Muscle of leg (tissue), 16 donors: ENCODE measurements at places on chromosomes 1 and 21.
A peak's percentile ranks its signal among the peaks of the same experiment; 100 is the strongest.

GRCh38 chr1:24413350-24414163 is at the start of gene STPG1:
STPG1 (minus strand) TSS chr1:24413782; CDS start chr1:24401388, 12,394 bp downstream.
- peak; percentile 87 for DNase-seq

DNA sequence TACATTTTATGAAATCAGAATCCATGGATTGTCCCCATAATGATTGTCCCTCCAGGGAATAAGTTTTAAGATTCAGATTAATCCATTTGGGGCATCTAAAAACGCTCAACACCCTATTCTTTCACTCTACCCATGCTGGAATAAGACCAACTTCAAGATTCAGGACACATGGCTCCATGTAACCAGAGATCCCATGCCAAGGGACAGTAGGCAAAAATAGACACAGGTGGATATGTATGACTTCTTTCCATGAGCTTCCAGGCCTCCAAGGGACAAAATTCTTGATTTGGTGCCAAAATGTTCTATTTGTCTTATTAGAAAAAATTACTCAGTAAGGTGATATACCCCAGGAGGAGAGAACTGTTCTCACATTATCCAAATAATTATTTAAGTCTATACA is 178.8 kb downstream of the NRIP1 start:
- peak; percentile 56 for DNase-seq

GRCh38 chr1:46699666-46700065 is 19.2 kb downstream of the EFCAB14 start:
- DNase-seq, result no peak

DNA sequence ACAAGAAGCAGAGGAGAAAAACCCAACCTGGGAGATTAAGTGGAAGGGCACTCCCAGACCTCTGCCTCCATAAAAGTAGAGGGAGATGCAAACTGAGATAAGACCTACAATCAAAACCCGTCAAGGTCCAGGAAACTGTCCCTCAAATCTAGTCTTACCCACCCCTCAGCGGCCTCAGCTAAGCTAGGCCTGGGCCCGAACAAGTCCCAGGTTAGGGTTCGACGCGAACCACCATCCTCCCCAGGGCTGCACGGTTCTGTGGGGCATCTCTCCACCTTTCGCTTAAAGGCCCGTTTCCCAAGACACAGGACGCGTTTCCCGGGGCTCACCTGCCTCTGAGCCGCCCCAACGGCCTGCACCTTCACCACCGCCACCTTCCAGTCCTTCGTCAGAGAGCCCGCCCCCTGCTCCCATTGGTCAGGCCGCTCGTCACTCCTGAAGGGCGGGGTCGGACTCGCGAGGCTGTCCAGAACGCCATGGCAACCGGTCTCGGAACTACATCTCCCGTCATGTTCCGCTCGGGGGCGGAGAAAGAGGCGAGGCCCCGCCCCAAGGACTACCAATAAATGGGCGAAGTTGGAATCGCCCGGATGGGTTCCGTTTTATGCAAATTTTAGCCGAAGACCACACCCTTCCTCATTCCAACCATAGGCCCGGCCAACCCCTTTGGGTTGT is at the start of gene CRYZL1:
TSS of gene CRYZL1 (minus strand) at position 390 of the 675 bp plus-strand sequence. CDS start 10,190 bp downstream, outside the sequence.
- peak; percentile 100 for DNase-seq

GRCh38 chr1:235858766-235859165 is 7.9 kb downstream of the LYST start:
- no peak for DNase-seq

DNA sequence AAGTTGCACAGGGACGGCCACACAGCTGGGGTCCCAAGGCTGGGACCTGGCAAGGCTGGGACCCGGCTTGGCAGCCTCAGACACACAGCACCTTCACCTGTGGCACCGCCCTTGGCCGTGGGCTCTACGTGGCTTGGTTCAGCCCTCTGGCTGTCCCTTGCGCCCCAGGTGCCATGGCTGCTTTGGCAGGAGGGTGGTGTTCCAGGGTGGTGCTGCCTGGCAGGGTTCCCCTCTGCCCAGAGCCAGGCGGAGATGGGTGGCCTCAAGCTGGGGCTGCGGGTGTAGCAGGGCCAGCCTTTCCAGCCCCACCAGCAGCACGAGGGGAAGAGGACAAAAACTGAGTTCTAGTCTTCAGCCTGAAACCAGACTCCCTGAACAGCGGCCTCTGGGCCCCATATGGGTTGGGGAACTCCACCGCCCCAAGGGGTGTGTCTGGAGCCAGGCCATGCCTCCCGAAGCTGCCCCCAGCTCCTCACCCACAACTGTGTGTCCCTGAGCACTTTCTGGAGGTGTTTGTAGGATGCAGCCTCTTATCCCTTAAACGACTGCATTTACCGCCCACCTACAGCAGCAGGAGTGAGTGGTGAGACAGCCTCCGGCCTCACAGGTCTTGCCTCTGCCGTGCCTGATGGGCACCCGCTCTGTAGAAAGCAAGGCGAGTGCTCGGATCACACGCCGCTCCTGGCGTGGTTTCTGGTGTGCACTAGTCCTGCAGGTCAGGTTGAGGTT is 92.3 kb downstream of the PDE9A start:
- no peak for DNase-seq

DNA sequence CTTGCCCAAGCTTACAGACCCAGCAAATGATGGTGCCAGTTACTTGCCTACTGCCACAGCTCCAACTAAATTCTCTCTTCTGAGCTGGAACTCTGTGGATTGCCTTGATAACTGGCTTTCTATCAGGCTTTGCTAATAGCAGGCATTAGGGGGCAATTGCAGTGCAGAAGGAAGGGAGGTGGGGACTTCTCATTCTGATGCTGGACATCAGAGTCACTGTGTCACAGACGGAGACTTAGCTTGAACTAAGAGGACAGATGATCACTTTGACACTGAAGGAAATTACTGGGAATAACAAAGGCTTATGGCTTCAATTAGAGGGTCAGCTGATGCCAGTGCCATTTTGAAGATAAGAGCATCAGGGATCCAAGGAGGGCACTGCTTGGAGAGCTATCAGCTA is 114.5 kb downstream of the DDX20 start:
- no peak for DNase-seq

GRCh38 chr1:34163792-34164731 is 968 bp downstream of the CSMD2 start:
- peak; percentile 11 for DNase-seq
